Central memory CD4-positive, alpha-beta T cell (primary cell): ENCODE measurements at places on chromosomes 13 and 19.

DNA sequence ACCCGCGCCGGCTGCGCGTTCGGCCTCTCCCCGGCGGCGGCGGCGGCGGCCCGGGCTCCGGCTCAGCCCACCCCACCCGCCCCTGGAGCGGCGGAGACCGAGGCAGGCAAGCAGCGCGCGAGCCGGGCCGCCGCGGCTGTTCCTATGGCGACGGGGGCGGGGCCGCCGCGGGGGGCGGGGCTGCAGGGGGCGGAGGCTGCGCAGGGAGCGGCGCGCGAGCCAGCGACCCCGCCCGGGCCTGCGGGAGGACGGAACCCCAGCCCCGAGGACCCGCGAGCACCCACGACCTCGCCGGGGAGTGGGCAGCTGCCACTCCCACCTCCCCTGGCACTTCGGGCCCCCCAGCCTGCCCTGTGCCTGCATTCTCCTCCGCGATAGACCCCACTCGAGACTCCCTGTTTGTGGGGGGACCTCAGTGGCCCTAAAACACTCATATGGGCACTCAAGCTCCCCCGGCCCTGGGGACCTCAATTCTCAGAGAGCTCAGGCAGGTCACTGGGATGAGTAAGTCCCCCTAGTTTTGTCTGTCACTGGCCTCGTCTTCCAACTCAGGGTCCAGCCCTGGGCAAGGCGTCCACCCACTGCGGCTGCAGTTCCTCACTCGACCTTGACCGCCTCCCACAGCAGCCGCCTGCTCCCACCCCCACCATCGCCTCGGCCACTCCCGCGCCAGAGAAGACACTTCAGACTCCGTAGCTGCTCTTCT, at the start of gene CTXN1:
Gene CTXN1, minus strand, starts transcription at position 115 of the 706 bp plus-strand sequence. CDS start 597 bp downstream, outside the sequence.
- DNase-seq: peak; percentile 68

DNA sequence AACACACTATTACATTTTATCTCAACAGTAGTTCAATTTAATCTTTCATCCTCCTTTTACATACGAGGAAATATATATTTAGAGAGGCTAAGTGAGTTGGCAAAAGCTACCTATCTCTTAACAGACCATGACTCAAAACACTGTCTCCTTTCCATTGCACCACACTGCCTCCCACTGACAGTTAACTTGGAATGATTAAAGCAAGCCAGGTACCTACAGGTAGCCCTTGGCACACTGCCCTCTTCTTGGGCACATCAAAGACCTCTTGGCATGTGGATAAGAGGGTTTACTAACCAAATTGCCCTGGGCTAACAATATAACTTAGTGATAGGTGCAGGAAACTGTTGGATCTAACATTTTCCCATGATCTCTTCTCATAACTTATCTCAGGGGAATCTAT, 1.8 kb downstream of the ABHD13 start:
- no peak for DNase-seq

DNA sequence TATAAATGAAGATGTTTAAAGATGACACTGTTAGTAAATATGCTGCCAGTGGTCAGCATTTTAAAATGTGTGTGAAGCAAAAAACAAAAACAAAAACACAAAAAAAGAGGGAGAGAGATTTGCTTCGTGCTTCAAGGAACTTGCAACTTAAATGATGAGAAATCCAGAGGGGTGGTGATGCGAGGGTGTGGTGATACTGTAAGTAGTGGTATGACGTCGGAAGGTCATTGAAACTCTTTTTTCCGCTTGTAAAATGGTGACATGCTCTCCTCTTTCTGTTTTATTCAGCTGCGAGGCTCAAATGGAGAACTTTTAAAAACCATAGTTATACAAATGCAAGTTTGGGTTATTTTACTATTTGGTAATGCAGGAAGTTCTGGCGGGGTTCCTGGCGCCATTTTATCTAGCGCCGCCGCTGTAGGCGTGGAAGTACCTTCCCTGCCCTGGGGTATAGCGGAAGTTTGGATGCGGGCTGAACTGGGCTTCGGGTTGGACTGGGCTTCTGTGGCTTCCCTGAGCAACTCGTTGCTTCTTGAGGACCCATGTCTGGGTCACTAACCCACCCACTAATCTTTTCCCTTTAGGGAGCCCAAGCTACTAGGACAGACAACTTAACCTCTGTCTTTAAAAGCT, 34.8 kb downstream of the DGKH start:
- DNase-seq: no peak

GRCh38 chr19:32253683-32254508, 91.5 kb upstream of the ZNF507 start:
- no peak for DNase-seq

GRCh38 chr13:30715837-30716236, 19.5 kb upstream of the ALOX5AP start:
- no peak for DNase-seq

DNA sequence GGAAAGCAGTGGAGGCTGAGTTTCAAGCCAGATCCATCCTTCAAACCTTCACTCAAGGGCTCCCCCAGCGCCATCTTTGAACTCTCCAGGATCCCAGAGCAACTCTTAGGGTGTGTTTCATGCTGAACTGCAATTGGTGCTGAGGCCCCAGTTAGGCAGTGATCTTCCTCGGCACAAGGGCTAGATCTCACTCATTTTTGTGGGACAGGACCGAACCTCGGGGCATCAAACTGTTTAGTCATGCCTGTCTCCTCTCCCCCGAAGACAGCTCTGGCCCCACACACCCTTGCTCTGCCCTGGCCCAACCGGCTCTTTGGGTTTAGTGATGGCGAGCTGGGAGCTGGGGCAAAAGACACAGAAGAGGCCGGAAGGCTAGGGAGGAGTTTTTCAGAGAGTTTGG, 115.1 kb downstream of the NUFIP1 start:
- DNase-seq: no peak

- DNase-seq: no peak
Measured at GRCh38 chr19:41398598-41398997, 980 bp downstream of the BCKDHA start.

GRCh38 chr13:60431108-60431700, 34.2 kb downstream of the TDRD3 start:
- DNase-seq: peak; percentile 50

GRCh38 chr19:46724468-46724867, 7.6 kb upstream of the PRKD2 start:
- DNase-seq: no peak

DNA sequence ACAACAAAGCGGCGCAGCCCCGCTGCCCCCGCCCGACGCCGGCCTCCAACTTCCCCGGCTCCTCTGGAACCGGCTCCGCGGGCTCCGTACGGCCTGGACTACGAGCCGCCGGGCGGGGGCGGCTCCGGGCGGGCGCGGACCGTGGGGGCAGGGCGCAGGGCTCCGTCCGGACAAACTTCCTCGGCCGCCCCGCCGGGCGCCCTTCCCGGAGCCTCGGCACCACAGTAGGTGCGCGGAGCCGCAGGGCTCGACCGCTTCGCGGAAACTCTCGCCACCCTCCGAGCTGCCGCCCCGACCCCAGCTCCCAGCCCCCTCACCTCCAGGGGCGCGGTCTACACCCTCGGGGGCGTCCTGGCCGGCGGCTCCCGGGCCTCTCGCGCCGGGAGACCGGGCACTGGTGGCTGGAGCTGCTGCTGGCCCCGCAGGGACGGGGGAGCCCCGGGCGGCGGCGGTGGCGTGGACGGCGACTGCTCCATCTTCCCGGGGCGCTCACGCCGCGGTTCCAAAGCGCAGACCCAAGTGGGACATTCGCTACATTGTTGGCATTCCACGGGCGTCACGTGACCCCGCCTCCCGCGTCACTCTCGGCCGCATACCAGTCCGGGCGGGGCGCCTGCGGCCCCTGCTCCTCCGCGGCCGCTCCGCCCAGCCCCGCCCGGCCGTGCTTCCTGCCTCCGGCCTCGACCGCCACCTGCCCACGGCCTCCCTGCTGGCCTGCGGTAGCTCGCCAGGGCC, at the start of gene LATS2:
Gene LATS2, minus strand, starts transcription at position 558 of the 735 bp plus-strand sequence. CDS start 15,560 bp downstream, outside the sequence.
- peak; percentile 40 for DNase-seq

- DNase-seq: no peak
Measured at GRCh38 chr19:13094771-13095392, 7.8 kb downstream of the LYL1 start.

DNA sequence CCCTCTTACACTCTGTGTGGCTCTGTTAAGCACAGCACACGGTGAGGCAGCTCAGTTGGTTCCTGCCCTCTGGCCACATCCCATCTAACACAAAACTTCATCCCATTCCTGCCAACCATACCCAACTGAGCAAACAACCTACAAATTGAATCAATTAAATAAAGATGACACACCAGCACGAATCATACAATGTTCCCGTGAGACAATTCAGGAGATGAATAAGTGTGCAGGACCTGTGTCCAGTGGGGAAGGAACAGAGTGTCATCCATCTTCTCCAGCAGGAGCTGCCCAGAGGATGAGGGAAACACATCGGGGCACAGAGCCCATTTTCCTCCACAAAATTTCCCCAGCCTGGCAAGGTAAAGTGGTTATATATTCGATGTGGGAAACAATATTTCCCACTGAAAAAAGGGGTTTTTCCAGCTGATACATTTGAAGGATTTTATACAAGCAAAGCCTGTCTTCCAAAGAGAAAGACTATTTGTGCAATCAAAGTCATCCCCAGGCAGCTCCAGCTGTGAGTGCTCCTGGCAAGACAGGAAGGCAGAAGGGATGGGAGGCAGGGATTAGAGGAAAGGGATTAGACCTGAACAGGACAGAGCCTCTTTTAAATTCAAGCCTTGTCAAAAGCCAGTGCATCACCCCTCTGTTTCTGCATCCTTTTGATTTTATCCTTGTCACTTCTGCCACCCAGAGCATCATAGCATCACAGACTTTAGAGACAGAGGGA, 240.2 kb downstream of the LHFPL6 start:
- no peak for DNase-seq

DNA sequence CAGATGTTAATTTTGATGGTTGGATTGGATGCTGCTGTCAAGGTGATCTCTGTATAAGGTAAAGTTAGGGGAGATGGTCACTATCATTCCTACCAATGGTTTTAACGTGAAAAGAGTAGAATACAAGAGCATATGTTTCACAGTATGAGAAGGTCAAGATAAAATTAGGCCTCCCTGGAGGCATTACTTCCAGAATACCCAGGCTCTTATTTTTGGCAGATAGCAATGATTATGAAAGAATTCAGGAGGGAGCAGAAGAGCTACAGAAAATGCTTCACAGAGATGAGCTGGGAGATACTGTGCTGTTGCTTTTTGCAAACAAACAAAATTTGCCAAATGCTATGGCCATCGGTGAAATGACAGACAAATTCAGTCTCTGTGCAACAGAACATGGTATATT, 547.5 kb upstream of the SPRY2 start:
- no peak for DNase-seq

GRCh38 chr13:96052656-96053002, 572 bp downstream of the UGGT2 start:
- DNase-seq: no peak

GRCh38 chr13:75931116-75931515, 295.0 kb downstream of the LMO7 start:
- DNase-seq: no peak

DNA sequence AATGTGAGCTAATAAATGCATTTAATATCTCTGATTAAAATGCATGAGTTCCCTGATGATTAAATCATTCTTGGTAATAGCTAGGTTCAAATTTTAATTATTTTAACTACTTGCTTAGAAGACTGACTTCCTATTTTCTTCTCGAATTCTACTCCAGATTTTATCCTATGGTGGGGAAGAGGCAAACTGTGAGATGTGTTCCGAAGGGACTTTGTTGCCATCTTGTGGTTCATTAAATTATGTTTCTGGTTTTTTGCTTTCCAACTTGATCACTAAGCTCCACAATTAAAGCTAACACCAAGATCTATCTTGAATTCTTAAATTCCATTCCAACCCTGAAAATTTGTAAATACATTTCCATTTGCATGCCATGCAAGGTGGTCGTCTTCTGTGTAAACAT, 538.4 kb upstream of the PCDH20 start:
- no peak for DNase-seq

DNA sequence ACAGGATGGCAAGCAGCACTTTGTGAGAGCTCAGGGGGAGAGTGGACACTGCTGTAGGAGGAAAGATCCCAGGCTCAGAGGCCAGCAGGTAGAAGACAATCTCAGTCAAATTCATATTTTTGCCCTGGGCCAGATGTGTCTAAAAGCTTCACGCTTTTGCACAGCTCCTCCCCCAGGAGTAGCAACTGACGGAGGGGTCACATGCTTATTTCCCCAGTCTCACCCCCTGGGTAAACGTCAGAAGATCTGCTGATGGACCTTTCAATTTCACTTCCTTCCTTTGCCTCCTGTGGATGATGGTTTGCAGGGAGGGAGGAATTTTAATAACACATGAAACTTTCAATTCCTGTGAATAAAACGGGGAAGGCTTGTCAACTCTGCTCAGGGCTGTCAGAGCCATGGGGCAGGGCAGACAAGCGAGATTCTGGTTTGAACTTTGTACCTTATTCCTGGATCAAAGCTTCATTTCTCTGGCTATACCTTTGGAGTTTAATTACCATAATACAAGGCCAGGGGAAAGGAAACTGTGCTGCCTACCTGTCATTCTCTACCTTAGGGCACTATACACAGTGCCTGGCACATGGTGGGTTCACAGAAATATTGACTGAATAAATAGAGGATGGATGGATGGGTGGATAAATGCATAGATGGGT, 41.0 kb downstream of the POU4F1 start:
- no peak for DNase-seq
